ENCODE measurements at places on chromosomes 6 and 20.

DNA sequence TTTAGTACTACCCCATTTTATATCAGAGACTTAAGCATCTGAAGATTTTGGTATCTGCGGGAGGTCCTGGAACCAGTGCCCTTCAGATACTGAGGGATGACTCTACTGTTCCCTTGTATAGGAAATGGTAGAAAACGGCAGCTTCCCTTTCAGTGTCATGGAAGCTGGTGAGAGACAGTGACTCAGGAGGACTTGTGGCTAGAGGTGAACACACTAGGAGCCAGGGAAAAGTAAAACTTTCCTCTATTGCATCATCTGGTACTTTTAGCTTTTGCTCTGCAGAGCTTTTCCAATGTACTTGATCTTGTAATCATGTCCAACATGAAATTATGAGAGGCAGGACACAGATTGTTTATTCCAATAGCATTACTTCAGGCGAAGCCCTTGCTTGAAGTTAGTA lies 45.0 kb downstream of the RNF144B start:
- H3K4me3 ChIP-seq: no peak overlapping the region
- DNase-seq: no peak
- peaks cover 3% of the 10 kb centered on the region for H3K4me1 ChIP-seq
- no peak overlapping the region for H3K27ac ChIP-seq
- H3K27me3 ChIP-seq: no peaks in the 10 kb centered on the region

DNA sequence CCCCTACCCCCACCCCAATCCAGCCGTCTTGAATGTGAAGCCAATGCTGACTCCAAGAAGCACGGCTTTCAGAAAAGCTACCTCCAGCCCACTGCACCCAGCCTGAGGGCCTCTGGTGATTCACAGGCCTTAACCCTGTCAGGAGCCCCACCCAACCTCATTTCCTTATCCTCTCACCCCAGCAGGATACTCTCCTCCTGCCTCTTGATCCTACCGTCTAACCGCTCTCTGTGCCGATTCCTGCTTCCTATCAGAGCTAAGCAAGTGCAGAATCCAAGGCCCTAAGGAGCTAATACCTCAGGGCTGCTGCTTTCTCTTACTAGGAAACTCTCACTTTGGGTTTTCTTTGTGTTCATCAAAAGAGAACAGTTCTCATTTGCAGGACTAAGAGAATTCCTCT lies 47.2 kb downstream of the TRERF1 start:
- peaks cover 13% of the 10 kb centered on the region for H3K36me3 ChIP-seq
- H3K4me3 ChIP-seq: peak overlapping the region; percentile 13
- DNase-seq: no peak
- H3K27ac ChIP-seq: peak overlapping the region; percentile 83

- no peaks in the 10 kb centered on the region for H3K36me3 ChIP-seq
- peak; percentile 78 for DNase-seq
- H3K27me3 ChIP-seq: no peaks in the 10 kb centered on the region
- peak overlapping the region; percentile 88 for H3K27ac ChIP-seq
Measured at GRCh38 chr6:37102299-37103168, 67.4 kb upstream of the PIM1 start.

DNA sequence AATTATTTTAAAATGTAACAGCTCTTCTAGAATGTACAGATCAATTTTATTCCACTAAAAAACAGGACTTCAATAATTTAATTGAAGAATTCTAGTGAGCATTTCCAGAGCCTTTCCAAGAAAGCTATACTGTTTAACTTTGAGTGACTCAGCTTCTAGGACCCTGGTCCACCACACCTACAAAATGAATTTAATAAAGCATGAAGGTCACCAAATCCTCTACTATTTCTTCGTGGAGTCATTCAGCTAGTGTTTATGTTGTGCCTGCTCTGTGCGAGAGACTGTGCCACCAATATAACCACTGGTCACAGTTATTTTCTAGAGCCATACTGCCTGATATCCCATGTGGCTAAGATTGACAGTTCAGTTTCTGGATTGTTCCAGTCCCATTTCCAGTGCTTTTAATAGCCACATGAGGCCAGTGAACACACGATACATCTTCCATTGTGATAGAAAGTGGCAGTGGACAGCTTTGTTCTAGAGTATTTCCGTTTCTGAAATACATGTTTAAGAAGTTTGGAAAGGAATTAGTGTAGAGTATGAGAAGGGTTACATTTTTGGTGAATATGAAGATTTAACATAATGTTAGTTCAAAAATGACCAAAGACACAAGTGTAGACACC lies 160.7 kb downstream of the MTHFD1L start:
- no peak overlapping the region for H3K4me3 ChIP-seq
- H3K36me3 ChIP-seq: peaks cover 28% of the 10 kb centered on the region
- H3K4me1 ChIP-seq: peaks cover 6% of the 10 kb centered on the region

GRCh38 chr20:9613871-9614270 lies 99.5 kb downstream of the LAMP5 start:
- no peaks in the 10 kb centered on the region for H3K4me1 ChIP-seq
- H3K36me3 ChIP-seq: no peaks in the 10 kb centered on the region
- H3K4me3 ChIP-seq: no peak overlapping the region

GRCh38 chr6:146357578-146358430 lies 185.8 kb upstream of the RAB32 start:
- no peaks in the 10 kb centered on the region for H3K27me3 ChIP-seq
- no peak for DNase-seq
- H3K4me3 ChIP-seq: no peak overlapping the region
- H3K36me3 ChIP-seq: no peaks in the 10 kb centered on the region
- H3K27ac ChIP-seq: no peak overlapping the region

DNA sequence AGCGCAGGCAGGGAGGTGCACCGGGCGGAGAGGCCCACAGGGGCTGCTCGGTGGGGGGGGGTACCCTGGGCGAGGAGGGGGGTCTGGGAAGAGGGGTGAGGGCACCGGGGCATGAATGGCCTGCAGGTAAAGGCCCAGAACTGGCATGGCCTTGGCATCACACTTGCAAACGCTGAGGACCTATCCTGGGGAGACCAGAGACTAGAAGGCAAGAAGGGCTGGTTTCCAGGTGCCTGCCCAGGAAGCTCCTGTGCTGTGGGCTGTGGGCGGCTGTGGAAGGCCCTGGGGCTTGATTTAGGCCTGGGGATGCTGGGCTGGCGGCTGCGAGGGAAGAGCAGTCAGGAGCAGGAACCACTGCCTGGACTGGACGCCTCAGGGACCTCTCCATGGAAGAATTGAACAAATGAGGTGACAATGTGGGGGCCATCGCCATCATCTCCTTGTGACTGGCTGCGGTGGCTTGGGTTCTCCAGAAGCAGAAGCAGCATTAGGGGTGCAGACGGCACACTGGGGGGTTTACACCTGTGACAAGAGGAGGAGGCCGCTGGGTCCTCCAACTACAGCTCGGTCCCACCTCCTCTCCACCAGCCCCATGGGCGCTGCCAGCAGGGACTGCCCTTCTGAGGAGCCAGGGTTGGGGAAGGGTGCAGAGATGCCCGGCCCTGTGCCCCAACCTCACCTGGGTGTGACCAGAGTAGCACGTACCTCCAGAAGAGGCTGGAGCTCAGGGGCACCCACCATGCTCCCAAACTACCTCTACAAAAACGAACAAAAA lies 32.1 kb upstream of the IRF4 start:
- DNase-seq: no peak
- no peak overlapping the region for H3K27ac ChIP-seq
- H3K27me3 ChIP-seq: no peaks in the 10 kb centered on the region
- no peaks in the 10 kb centered on the region for H3K36me3 ChIP-seq

GRCh38 chr6:118507636-118508035 lies 40.5 kb upstream of the PLN start:
- H3K4me3 ChIP-seq: no peak overlapping the region
- H3K4me1 ChIP-seq: no peaks in the 10 kb centered on the region
- DNase-seq: no peak

DNA sequence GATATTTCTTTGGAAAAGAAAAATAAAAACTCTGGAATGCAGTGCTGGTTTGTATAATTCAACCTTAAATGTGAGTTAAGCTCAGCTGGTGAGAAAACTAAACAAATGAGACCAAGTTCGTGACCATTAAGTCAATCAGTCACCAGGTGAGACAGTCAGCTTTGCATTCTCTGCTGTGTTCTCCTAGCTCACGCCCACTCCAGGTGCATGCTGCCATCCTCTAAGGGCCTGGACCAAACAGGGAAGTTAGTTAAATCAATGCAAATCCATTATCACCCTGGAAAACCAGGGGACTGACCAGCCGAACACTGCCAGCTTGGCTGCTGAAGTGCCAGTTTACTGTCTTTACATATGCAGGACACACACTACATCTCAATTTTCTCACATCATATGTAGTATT lies 7.2 kb downstream of the TPBG start:
- peaks cover 2% of the 10 kb centered on the region for H3K4me1 ChIP-seq
- no peaks in the 10 kb centered on the region for H3K36me3 ChIP-seq
- DNase-seq: no peak
- H3K27me3 ChIP-seq: peaks cover 19% of the 10 kb centered on the region
- H3K4me3 ChIP-seq: no peak overlapping the region
- no peak overlapping the region for H3K27ac ChIP-seq

- DNase-seq: no peak
- no peaks in the 10 kb centered on the region for H3K4me1 ChIP-seq
- no peaks in the 10 kb centered on the region for H3K27me3 ChIP-seq
- peaks cover 4% of the 10 kb centered on the region for H3K36me3 ChIP-seq
Measured at GRCh38 chr6:157173776-157174175, 149.5 kb downstream of the TMEM242 start.

DNA sequence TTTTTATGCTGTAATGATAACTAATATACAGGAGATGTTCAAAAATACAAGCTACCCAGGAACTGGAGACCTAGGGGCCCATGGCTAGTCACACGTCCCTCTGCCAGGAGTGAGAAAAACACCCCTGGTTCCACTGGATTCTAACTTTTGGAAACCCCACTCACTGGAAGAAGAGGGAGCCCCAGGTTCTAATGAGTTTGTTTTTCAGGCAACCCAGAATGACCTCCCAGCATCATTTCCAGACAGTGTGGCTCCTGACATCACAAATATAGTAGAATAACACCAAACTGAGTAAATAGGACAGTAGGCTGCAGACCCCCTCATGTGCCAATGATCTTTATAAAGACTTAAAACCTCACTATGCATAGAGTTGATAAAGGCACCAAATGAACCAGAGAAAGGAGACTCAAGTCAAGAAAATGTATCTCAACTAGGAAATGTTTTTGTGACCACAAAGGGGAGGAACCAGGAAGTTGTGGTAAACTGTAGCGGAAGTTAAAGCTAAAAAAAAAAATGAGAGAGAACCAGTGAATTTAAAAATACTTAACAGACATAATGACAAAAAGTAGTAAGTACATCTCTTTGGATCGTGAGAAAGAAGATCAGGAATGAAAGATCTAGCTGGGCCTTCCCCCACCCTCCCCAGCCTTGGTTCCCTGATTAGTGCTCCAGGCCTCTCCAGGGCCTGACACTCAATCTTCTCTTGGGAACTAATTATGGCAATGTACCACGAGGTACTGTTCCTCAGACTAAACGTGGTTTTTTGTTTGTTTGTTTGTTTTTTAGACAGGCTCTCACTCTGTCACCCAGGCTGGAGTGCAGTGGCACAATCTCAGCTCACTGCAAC lies 19.8 kb downstream of the HLA-E start:
- peak; percentile 68 for DNase-seq
- H3K4me1 ChIP-seq: peaks cover 51% of the 10 kb centered on the region
- H3K27ac ChIP-seq: peak overlapping the region; percentile 90
- no peaks in the 10 kb centered on the region for H3K27me3 ChIP-seq
- H3K36me3 ChIP-seq: peaks cover 5% of the 10 kb centered on the region

GRCh38 chr20:12067686-12068085 lies 150.0 kb downstream of the BTBD3 start:
- H3K27me3 ChIP-seq: no peaks in the 10 kb centered on the region
- no peak overlapping the region for H3K4me3 ChIP-seq
- no peaks in the 10 kb centered on the region for H3K4me1 ChIP-seq
- no peak for DNase-seq
- no peaks in the 10 kb centered on the region for H3K36me3 ChIP-seq

DNA sequence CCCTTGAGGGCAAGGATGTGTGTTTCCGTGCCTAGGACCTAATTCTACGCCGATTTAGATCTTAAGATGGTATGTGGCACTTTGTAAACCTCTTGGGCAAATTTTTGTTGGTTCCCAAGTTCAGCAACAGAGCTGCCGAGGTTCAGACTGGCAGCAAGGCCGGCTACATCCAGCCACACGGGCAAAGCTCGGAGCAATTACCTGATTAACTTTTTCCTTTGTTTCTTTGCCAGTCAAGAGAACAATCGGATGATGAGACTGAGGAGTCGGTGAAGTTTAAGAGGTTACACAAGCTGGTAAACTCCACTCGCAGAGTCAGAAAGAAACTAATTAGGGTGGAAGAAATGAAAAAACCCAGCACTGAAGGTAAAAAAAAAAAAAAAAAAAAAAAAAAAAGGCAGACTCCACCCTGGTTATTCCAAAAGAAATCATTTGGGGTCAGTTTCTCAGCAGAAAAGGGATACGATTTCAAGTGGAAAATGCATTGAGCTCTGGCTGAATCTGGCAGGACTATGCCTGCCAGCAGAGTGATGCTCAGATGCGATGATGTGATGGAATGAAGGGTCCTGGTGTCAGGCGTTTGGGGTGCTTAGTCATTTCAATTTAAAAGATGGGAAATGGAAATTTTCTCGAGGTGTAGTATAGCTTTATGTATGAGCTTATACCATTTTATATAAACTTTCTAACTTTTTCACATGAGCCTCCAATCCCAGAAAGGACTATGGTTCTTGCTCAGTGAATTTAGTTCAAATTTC lies 171.6 kb downstream of the SASH1 start:
- H3K4me1 ChIP-seq: no peaks in the 10 kb centered on the region
- H3K36me3 ChIP-seq: no peaks in the 10 kb centered on the region
- DNase-seq: no peak
- no peak overlapping the region for H3K4me3 ChIP-seq
- H3K27me3 ChIP-seq: peaks cover 20% of the 10 kb centered on the region

DNA sequence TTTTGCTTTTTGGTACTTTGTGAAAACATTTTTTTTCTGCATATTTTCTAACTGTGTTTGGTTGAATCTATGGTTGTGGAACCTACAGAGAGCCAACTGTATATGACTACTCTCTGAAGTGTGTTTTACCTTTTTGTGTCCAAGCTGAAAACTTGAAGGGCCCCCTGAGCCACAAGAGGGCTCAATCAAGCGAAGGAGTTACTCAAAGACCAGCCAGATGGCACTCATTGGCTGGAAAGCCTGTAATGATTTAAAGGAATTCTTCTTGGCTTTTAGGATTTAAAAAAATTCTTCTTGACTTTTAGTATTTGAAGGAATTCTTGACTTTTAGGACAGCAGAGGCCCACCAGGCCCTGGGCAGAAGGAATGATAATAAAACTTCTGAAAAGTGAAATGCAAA lies 27.0 kb upstream of the ECI2 start:
- no peaks in the 10 kb centered on the region for H3K36me3 ChIP-seq
- H3K27ac ChIP-seq: no peak overlapping the region
- no peak overlapping the region for H3K4me3 ChIP-seq
- DNase-seq: no peak
- H3K4me1 ChIP-seq: peaks cover 5% of the 10 kb centered on the region

- H3K4me3 ChIP-seq: no peak overlapping the region
- H3K27me3 ChIP-seq: peaks cover 29% of the 10 kb centered on the region
- DNase-seq: no peak
- H3K4me1 ChIP-seq: peaks cover 2% of the 10 kb centered on the region
Measured at GRCh38 chr20:63836458-63837344, 5.6 kb upstream of the ZBTB46 start.

GRCh38 chr20:37308086-37309050 lies 18.9 kb downstream of the MANBAL start:
- no peaks in the 10 kb centered on the region for H3K27me3 ChIP-seq
- H3K4me3 ChIP-seq: no peak overlapping the region
- peaks cover 8% of the 10 kb centered on the region for H3K4me1 ChIP-seq
- no peak for DNase-seq
- peaks cover 5% of the 10 kb centered on the region for H3K36me3 ChIP-seq

- H3K27me3 ChIP-seq: no peaks in the 10 kb centered on the region
- no peak for DNase-seq
- no peak overlapping the region for H3K4me3 ChIP-seq
- H3K27ac ChIP-seq: no peak overlapping the region
- no peaks in the 10 kb centered on the region for H3K4me1 ChIP-seq
- H3K36me3 ChIP-seq: no peaks in the 10 kb centered on the region
Measured at GRCh38 chr6:124927806-124928205, 34.4 kb upstream of the RNF217 start.
